Activated naive CD4-positive, alpha-beta T cell (primary cell): ENCODE measurements at places on chromosomes 5 and 9.

GRCh38 chr5:83025690-83026478 is 51.3 kb downstream of the TMEM167A start:
- DNase-seq: no peak

DNA sequence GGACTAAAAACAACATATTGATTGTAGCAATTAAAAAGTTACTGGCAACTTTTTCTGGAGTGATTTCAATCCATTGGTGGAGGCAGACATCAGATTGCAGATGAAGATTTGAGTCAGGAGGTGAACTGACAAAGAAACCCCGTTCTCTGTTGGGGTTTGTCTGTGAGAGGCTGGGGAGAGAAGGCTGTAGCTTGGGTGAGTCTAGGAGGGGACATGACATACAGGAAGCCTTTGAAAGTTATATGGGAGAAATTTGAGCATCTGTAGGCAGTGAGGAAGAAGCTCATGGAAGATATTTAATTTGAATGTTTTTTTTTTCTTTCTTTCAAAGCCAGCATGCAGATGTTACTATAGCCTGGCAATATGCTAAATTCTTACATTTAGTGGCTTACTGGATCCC is 26.0 kb downstream of the KDM4C start:
- DNase-seq: no peak

DNA sequence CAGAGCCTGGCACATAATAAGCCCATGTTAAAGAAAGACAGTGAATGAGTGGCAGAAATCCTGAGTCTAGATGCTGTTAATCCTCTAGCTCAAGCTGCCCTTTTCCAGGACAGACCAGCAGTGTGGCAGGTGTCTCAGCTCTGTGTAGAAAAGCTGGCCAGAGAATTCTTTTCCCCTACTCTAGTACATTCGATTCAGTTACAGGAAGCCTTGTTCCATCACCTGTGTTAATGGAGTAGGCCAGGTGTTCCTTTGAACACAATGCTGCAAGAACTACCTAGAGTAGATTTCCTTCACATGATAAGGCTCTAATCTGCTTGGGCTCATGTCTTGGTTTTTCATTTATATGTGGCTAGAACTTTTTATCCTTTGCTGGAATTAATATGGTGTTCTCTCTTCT is 52.5 kb downstream of the NUP214 start:
- DNase-seq: no peak

DNA sequence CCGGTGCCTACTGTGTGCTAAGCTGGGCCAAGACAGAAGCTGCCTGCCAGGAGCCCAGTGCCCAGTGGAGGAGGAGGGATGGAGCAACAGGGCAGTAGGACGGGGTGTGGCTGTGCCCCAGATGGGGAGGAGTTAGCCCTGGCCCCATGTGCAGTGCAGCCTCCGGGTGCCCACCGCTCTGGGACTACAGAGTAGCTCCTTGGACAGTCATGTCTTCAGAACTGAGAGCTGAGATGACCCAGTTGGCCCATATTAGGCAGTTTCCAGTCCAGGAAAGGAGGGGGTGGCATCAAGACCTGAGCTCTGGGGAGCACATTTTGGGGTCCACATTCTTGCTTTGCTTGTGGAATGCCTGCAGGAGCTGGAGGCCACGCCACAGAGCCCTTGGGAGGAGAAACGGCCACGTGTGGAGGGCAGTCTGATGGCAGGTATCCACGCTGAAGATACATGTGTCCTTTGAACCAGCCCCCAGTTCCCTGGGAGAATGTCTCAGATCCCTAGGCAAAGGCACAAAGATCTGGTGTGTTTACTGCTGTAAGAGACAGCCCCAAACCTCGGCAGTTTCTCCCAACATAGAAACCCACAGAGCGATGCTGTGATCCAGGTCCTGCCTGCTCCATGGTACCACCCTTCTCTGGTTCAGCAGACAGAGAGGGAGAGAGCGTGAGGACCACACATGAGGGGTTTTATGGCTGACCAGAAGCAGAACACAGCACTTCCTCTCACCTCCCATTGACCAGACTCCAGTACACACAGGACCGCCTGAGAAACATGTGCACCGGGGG is 46.8 kb upstream of the FCN1 start:
- no peak for DNase-seq

GRCh38 chr5:93279296-93279963 is 301.6 kb downstream of the NR2F1-AS1 start:
- DNase-seq: no peak

GRCh38 chr5:142053426-142054151 is 40.8 kb upstream of the GNPDA1 start:
- DNase-seq: no peak

DNA sequence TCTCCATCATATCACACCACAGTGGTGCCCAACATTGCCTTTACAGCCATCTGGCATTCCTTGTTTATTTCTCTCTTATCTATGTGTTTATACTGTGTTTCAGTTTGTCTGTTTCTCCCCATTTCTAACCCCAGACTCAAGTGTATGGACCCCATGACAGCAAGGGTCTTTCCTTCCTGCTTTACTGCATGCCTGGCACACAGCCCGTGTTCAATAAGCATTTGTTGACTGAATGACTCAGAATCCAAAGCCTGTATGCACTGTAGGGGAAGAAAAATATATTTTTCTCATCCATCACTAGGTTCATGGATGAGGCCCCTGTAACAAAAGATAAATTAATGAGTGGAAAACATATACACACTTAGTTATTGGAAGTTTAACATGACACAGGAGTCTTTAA is 190.8 kb upstream of the SEMA6A start:
- DNase-seq: no peak

DNA sequence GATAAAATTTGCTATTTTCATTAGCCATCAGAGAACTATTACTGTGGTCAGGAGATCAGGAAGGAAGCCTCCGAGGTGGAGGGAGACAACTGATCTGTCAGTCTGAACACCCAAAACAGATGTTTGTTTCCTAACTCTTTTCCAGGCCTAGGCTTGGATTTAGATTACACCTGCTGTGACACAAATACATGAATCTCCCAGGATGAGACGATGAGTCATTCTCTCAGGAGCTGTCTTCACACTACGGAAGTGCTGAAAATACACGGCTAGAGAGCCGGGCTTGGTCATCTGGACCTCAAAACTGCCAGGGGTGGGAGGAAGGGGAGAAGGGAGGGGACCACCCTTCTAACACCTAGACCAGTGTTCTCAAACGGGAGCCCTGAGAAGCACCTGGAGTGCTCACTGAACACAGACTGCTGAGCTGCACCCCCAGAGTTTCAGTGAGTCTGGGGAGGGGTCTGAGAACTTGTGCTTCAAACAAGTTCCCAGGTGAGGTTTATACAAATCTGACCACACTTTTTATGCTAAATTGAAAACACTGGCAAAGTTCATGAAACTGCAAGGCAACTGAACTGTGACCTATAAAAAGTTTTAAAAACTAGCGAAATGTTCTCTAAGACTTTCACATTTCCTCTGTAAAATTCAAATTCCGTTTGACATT is 80.3 kb upstream of the EQTN start:
- DNase-seq: no peak

DNA sequence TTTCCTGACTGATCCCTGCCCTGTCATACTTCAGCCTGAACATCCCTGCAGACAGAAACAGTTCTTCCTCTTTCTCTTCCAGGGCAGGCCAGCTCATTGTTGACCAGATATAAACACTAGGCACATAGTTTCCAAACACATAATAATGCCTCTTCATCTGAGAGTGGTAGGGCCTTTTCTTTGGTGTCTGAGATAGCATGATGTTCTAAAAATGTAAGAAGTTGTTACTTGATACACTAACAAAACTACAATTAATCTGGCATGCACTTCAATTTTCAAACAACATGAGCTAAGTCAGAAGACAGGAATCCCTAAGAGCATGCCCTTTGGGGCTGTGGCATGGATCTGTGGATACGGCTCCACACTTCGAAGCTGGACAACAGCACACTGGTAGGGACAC is 246.6 kb downstream of the SPOCK1 start:
- DNase-seq: no peak

DNA sequence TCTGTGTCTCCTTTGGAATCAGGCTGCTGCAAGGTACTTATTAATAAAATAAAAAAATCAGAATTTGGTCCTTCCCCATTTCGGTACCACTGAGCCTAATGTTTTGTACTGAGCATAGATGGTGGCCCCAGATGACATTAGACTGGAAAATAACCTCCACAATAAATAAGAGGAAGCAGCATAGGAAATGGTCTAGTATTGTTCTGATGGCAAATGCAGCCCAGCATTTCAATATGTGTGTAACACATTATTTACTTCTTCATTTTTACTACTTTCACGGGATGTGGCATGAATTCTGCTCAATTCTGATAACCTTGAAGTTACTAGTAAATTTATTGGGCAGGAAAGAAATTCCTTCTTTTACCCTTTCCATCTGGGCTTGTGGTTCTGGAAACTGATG is 295.6 kb downstream of the ADGRV1 start:
- DNase-seq: no peak

- no peak for DNase-seq
These were observed 106.0 kb downstream of the FRMD3 start for GRCh38 chr9:83432104-83432627.

DNA sequence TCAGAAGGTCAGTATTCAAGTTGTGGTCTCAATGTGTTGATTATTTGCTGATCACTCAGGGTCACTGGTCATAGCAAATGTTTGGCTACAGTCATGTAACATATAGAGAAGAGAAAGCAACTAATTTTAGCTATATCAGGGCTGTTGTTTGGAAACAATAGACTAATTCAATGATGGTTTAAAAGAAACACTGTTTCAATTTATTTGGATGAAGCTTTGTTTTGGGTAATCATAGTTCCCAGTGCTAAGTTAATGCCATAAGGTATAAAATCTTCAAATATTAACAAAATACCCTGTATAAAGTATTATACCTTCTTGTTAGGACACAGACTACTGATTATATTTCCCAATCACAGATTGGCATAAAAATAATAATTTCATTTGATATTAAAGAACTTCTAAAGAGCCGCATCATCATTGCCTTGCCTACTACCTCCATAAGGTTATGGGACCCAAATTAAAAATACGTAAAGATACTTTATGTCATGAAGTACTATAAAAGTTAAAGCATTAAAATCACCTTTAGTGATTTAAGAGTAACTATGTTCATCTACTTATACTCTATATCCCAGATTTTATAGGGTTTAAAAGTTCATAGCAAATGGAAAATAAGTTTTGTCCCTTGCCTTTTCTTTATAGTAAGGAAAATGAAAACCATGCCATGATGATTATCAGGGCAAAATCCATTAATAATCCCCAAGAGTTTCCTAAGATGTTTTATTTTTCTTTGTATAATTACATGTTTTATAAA is 6.0 kb downstream of the NR3C1 start:
- no peak for DNase-seq

DNA sequence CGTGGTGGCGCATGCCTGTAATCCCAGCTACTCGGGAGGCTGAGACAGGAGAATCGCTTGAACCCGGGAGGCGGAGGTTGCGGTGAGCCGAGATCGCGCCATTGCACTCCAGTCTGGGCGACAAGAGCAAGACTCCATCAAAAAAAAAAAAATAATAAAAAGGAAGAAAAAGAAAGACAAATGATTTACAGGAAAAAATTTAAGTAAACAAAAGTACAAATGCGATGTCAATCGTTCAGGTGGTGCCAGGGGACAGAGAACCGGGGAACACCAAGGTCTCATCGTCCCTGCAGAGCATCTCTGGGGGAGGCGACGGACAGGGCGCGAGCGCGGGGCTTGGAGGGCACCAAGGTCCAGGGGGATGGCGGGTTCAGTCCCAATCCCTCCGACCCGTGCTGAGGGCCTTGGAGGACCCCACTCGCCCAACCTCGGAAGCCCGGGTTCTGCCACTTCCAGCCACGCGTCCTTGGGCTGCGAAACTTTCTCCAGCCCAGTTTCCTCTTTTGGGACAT is 607 bp upstream of the HNRNPAB start:
- DNase-seq: no peak

DNA sequence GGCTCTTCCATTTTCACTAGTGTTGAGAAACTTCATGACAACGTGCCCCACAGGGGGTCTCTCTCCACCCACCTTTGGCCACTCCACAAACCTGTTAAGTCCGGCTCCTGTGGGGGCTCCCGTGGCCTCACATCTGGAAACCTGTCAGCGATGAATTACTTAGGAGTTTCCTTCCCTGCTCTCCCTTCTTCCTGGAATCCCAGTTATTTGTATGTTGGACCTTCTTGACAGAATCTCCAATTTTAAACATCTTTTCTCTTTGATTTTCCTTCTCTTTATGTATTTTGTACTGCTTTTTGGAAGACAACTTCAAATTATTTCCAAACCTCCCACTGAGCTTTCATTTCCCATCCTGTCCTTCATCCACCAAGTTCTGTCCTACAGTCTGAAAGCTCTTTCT is 55.1 kb upstream of the NRARP start:
- no peak for DNase-seq

- DNase-seq: no peak
These were observed 576.7 kb upstream of the ACO1 start for GRCh38 chr9:31807574-31808256.

DNA sequence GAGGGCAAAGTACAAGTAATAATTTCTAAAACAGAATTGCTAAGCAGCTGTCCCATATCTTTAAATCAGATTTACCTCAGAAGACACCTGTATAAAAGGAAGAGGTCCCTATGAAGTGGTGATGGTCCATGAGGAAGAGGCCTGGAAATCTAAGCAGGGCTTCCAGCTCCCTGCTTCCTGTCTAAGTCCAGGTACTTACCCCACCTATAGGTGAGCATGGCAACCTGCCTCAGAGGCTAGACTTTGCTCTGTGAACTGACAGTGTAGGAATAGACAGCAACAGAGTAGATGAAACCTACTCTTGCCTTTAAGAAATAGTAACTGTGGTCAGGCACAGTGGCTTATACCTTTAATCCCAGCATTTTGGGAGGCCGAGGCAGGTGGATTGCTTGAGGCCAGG is 55.8 kb upstream of the ARRDC3 start:
- no peak for DNase-seq

DNA sequence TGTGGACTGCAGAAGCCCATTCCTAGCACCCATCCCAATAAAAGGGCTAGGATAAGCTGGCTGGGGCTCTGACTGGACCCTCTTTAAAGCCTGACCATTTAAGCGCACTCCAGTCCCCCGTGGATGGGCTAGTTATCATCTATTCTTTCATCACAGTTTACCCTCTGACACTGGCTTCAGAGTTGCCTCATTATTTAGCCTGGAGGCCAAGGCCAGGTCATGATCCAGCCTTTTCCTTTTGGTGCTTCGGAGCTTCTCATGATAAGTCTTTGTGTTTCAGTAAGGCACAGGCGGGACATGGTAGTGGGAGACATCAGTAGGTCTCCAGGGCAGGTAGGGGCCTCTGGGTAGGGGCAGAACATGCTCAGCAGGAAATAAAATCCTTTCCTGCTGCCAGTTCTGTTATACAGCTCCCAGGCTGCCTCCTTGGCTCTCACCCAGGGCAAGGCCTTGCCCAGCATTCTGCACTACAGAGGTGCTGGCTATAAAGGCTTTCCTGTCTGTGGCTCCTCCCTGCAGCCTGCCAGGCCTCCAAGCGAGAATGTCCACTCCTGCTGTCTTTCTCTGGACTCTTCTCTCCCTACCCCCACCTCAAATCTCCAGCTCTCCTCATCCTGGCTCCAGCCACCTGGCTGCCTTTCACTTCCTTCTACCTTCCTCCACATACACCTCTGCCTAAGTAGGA is 128.8 kb downstream of the FSTL4 start:
- no peak for DNase-seq
